ENCODE measurements at places on chromosomes 4 and X.

GRCh38 chrX:809081-809480, 178.5 kb downstream of the SHOX start:
- DNase-seq = no peak

DNA sequence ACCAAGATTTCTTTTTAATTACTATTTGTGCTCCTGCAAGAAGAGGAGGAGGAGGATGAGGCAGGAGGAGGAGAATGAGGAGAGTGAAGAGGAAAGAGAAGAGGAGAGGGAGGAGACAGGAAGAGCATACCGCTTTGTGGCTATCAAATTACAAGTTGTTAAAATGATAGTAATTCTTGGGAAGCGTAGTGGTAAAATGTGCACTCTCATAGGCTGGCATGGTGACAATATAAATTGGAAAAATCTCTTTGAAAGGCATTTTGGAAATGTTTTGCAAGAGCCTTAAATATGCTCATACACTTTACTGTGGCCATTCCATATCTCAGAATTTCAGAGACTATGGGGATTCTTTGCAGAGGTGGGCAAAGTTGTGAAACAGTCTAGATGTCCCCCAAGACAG, 53.2 kb downstream of the MXRA5 start:
- no peak for DNase-seq

DNA sequence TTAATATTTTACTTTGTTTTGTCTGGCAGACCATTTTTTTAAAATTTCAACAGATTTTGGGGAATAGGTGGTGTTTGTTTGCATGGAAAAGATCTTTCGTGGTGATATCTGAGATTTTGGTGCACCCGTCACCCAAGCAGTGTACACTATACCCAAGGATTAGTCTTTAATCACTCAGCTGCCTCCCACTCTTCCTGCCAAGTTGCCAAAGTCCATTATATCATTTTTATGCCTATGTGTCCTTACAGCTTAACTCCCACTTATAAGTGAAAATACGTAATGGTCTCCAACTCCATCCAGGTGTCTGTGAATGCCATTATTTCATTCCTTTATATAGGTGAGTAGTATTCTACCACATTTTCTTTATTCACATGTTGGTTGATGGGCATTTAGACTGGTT, 281.7 kb upstream of the GK2 start:
- no peak for DNase-seq

DNA sequence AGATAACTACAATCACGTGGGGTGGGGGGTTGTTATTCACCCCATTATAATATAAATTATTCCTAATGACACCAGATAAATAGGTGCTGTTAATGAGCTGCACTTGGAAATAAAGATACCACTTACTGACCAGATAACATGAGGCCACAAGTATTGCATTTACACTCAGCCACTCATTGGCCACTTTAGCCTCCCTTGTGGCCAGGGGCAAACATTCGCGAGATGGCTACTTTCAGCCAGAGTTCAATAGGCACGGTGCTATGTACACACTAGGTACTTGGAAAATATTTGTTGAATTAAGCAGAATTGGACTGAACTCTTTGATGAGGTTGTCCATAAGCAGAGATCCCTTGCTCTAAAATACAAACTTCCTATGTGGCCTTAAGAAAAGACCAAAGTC, 713.7 kb upstream of the TENM3 start:
- no peak for DNase-seq

DNA sequence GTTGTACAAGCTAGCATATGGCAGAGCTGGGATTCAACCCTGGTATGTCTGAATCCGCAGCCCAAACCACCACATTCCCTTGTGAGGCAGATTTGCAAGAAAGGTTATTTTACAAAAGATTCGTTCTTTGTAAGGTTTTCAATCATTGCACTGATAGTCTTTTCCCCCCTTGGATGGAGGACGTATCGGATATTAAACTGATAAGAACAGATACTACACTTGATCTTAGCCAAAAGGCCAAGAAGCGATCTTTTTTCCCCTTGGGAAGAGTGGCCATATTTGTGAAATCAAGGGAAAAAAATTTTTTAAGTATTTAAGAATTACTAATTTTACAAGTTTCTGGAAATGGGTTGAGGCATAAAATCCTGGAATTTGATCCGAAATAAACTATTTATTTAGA, 34.4 kb upstream of the MSMO1 start:
- no peak for DNase-seq

DNA sequence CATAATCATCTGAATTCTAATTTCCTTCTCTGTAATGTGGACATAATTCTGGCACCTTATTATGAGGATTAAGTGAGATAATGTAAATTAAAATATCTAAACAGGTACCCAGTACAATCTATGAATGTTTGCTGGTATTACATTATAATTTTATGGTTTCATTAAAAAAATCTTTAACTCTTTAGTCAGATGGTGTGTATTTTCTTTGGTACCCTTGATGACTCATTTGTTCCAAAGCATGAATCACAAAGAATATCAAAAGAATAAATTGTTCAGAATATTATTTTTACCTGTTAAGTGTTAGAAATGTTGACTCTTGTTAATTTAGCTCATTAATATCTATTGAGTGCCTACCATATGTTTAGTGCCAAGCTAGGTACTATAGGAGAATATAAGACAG, 74.3 kb downstream of the SNX25 start:
- no peak for DNase-seq

GRCh38 chrX:109691277-109691676, 41.8 kb downstream of the ACSL4 start:
- no peak for DNase-seq

DNA sequence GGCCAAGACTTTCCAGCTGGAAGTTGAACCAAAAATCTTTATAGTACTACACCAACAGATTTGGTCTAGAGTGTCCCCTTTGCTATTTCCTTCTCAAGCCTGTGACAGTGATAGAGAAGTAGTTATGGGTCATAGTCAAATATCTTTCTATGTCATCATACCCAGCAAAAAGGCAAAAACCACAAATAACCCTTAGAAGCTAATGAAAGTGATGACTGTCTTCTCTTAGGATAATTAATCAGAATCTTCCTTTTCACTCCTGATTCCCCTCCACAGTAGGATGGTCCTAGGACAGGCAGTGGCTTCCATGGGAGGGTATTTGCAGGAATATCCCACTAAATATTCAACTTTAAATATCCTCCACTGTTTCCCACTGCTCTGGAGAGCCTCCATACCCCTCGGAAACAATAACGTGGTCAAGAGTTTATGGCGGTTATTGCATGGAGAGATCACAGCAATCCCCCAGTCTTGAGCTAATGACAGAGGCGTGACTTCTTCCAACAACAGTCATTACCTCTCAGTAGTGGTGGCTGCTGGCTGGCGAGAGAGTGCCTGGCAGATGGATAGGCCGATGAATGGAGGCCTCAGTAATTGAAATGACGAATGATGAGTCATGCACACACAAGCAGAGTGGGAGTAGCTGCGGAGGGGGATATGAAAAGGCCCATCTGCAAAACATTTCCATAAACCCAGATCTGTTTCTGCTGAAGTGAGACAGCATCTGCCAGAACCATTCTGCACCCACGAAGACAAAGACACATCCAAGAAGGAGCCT, 154.9 kb downstream of the STK32B start:
- DNase-seq = no peak
